ENCODE measurements at places on chromosomes 1 and 21. TPM values are rescaled to one million over a fixed set of nuclear protein-coding genes. Genes with fewer than 3 reads are reported as not detected.

Gene SPRR2E
- total RNA-seq = not detected

Gene PTPN22
- not detected for total RNA-seq

Gene GJA8
- total RNA-seq = not detected

Gene TSSK3
- total RNA-seq = 3.6 TPM

Gene RHD
- total RNA-seq = not detected

Gene KLHL20
- total RNA-seq = 11.4 TPM

Gene NHLH1
- 0.18 TPM for total RNA-seq

Gene LRRC8C
- 17.1 TPM for total RNA-seq

Gene SLC30A10
- total RNA-seq = not detected

Gene IL22RA1
- total RNA-seq = 1.1 TPM

Gene ETV3L
- not detected for total RNA-seq

Gene HTR6
- 0.10 TPM for total RNA-seq

Measured in Panc1 (cell line).